EH (cell line): ENCODE measurements at places on chromosomes 7 and 10.

DNA sequence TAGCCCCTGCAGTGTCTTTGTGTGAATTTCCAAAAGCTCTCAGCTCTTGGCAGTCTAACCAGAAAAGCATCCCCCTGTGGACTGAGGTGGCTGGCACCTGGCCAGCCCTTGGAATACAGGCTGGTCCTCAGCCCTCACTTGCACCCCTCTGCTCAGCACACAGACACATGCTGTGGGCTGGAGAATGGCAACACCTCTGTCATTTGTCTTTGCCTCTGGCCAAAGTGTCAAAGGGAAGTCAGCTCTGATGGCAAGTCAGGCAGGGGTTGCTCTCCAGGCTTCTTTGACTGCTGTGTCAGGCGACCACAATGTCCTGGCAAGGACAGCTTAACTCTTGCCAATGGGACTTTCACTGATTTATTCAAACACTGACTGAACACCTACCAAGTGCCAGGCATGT, 724.8 kb downstream of the INHBA start:
- DNase-seq: no peak

DNA sequence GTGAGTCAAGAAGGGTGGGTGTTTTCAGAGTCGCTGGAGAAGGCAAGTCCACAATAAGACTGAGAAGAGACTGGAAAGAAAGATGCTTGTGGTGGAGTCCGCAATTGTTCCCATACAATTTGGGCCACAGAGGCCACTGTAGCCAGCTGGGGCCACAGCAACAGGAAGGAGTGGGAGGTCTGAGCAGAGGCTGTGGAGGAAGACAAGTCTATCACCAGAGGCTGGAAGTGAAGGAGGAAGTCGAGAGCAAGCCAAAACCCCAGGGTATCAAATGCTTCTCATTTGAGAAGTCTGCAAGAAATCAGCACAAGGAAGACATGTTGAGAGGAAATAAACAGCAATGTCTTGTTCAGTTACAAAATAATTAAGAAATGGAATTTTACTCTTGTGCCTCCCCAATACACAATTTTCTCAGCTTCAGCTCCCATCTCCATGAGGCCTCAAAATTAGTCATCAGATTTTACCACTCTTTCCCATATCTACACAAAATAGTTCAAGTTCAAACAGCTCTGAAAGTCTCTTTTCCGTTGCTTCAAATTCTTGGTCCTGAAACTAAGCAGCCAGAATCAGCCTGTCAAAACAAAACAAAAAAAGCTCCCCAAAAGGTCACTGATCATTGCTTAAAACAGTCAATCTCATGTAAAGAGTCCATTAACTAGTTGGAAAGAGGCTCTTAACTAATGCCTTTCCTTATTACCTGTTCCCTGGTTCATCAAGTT, 31.6 kb downstream of the SLC16A12 start:
- DNase-seq: peak; percentile 59

DNA sequence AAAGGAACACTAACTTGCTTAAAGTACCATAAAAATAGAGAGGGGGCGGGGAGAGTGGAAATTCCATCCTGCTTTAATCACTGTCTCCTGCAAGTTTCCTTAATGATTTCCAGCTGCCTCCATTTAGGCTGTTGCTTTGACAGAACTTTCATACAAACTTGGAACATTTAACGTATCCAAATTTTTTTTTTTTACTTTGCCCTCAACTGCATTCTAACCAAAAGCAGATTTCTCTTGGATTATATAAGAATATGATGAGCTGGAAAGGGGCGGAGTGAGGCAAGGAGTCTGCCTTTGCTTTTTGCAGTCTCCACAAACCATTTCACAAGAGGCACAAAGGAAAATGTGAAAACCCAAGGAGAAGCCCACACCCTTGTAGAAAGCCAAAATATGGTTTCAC, 46.6 kb upstream of the COL1A2 start:
- peak; percentile 98 for DNase-seq

- no peak for DNase-seq
Measured at GRCh38 chr10:91380873-91381256, 29.3 kb upstream of the HECTD2 start.

GRCh38 chr10:1177936-1178335, 121.8 kb downstream of the WDR37 start:
- DNase-seq: no peak

GRCh38 chr10:122301811-122302115, 30.7 kb downstream of the BTBD16 start:
- no peak for DNase-seq

DNA sequence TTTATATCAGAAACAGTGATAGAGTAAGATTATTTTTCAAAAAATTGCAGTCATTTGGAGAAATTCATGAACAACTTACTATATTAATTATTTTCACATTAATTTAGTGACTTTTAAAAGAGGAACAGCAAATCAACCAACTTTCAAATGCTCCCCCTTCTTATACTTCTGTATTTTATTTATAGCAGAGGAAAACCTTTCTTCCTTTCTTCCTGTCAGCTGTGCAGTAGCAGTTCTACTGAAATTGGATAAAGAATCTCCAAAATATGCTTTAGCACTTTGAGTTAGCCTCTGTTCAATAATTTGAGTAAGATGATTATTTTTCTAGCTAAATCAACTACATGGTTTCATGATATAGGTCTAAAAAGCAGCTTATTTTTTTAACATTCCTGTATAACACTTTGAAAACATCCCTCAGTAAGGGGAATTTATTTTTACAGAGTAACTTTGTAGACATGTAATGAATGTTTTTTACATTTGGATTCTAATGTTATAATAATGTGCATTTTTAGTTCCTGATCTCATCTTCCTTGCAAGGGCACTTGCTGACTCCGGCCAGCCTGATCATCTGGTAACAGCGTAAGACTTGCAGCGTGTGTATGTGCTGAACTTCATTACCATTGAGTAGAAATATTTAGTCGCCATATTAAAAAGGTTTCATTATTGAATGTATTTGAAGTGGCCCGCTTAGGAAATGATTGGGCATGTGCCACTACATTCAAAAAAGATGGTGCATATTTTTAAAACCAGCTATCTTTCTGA, 158.3 kb upstream of the HDAC9 start:
- no peak for DNase-seq

DNA sequence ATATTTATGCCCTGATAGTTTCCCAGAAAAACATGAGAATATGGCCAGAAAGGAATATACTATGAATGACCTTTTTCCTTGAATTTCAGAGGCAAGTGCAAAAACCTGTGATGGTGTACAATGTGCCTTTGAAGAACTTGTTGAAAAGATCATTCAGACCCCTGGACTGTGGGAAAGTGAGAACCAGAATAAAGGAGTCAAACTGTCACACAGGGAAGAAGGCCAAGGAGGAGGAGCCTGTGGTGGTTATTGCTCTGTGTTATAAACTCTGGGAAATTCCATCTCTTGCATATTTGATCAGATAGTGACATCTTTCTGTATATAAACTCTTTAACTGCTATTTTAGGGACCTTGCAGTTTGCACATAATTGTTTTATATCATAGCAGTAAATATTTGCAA, 33.7 kb downstream of the RAB18 start:
- DNase-seq: peak; percentile 48

DNA sequence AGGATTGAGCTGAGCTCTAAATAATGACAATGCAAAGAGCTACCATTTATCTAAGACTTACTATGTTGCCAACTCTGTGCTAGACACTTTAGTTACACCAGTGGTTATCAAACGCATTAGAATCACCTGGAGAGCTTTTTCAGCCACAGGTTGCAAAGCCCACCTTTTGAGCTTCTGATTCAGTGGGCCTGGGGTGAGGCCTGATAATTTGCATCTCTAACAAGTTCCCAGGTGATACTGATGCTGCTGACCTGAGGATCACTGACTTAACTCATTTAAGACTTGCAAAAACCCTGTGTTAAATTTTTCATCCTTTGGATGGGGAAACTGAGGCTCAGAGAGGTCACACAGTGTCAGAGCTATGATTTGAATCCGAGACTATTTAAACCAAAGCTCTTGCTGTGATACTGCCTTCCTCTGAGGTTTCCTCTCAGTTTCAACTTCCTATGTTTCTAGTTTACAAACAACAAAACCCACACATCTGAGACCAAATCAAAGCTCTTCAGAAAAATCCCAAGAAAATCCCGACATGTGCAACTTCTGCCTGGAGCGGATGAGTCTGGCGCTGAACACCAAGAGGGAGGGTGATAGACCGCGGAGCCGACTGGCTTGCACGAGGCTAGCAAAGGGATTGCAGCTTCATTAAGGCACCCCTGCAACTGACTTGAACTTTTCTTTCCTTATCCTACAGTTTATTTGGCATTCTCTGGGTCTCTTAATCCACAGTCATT, 124.9 kb downstream of the CYP26A1 start:
- DNase-seq: no peak

DNA sequence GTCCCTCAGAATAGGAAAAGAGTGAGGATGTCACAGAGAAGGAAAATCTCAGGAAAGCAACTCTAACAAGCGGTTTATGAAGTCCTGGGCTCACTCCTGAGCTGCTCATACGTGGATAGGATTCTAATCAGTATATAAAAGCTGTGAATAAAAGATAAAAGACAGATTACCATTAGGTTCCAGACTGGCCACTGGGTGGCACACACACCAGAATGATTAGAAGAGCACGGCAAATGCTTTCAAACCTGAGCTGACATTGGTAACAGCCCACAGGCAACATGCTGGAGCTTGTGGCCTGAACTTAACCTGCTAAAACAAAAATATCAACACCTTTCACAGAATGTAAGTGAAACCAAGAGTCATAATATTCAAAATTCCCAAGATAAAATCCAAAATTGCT, 370.8 kb downstream of the GRID1 start:
- DNase-seq: peak; percentile 17

DNA sequence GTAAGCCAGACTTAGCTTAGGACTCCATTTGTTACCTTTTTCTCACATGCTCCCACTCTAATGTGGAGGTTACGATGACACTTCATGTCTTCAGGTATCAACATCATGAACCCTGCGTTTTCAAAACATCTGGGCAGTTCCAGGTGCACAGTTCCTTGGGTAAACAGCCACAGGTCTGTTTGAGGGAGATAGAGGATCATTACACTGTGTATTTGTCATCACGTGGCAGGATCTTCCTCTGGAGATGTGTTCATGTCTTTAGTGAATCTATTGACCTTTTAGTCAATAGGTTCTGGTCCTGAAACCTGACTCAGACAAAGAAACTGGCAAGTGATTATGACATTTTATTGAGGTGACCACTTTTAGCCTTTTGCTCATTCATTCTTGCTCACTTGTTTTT, 145.5 kb downstream of the ANKRD7 start:
- no peak for DNase-seq

DNA sequence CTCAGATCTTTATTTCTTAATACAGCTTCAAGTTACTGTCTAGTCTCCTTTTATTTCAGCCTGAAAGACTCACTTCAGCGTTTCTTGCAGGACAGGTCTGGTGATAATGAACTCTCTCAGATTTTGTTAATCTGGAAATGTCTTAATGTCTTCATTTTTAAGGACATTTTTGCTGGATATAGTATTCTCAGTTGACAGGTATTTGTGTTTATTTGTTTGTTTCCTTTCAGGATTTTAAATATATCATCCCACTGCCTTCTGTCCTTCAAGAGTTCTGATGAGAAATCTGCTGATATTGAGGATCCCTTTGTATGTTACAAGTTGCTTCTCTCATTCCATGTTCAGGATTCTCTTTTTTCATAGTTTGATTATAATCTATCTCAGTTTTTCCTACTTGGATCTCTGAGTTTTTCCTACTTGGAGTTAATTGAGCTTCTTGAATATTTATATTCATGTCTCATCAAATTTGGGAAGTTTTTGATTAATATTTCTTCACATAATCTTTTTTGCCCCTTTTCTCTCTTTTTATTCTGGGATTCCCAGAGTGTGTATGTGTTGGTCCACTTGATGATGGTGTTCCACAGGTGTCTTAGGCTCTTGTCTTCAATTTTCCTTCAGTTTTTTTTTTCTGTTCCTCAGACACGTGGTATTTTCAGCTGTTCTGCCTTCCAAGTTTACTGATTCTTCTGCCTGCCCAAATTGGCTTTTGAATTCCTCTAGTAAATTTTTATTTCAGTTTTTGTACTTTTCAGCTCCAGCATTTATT, 49.9 kb downstream of the PTEN start:
- DNase-seq: no peak

- DNase-seq: no peak
Measured at GRCh38 chr7:3592401-3593134, 291.5 kb downstream of the SDK1 start.

DNA sequence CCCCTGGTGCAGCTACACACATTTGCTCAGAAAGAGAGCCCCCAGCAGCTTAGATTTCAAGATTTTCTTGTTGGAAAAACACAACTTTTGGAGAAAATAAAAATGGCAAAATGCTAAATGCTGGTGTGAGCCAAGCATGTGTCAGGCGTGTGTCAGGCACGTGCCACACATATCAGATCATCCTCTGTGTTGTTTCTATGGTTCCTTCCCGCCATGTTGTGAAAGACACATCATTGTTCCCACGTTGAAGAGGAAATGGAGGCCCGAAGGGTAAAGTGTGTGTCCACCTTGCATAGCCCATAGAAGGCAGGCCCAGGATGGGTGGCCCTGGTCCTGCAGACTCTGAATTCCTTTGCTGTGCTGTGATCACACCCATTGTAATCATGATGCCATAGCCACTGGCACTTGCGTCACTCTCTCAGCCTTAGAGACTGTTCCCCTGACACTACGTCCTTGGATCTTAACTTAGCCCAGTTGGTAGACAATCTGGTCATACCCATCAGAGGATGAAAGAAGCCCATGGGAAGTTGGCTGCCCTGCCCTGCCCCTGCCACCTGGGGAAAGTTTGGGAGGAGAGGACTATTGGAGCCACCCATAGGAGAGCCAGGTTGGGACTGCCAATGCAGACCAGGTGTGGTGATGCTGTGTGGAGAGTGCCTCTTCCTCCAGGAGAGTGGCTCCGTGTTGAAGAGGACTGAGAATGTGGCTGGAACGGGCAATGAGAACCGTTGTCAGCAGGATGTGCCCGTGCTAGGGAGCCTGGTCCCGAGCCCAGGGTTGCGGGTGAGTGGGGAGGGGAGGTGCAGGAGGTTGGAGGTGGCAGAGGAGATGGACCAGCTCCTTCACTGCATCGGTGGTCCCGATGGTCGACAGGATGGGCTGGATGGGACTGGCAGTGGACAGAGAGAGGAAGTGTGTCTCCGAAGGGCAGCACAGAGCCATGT, 65.6 kb upstream of the IGFBP3 start:
- no peak for DNase-seq

DNA sequence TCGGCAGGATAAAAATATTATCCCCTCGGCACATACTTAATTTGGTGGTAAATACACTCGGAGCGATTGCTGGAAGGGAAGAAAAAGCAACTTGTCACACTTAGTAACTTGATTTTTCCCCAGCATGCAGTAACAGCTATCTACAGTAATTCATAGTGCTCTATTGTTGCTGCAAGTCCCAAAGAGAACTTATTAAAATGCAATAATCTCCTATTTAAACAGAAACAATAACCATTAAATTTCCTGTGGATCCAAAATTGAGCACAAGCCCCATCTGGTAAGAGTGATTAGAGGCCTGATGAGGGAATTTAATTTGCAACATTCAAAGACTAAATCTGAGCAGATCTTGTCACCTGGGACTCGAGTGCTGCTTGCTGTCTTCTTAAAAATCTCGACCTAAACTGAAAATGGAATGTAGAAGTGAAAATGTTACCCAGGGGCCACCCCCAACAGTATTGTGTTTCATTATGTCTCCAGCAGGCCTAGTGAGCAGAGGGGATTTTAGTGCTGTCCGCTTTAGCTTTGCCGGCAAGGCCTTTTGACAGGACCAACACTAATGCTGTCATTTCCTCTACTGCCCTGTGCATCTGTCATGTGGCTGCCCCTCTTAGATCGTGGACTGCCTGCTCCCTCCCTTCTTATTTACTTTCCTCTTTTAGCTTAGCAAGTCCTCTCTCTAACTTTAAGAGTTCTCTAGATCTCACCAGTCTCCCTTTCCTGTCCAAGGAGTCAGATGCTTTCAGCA, 639.7 kb downstream of the AUTS2 start:
- DNase-seq: no peak

GRCh38 chr7:105649727-105650381, 68.6 kb upstream of the EFCAB10 start:
- DNase-seq: peak; percentile 90
